ENCODE measurements at places on chromosomes 6 and 20.

DNA sequence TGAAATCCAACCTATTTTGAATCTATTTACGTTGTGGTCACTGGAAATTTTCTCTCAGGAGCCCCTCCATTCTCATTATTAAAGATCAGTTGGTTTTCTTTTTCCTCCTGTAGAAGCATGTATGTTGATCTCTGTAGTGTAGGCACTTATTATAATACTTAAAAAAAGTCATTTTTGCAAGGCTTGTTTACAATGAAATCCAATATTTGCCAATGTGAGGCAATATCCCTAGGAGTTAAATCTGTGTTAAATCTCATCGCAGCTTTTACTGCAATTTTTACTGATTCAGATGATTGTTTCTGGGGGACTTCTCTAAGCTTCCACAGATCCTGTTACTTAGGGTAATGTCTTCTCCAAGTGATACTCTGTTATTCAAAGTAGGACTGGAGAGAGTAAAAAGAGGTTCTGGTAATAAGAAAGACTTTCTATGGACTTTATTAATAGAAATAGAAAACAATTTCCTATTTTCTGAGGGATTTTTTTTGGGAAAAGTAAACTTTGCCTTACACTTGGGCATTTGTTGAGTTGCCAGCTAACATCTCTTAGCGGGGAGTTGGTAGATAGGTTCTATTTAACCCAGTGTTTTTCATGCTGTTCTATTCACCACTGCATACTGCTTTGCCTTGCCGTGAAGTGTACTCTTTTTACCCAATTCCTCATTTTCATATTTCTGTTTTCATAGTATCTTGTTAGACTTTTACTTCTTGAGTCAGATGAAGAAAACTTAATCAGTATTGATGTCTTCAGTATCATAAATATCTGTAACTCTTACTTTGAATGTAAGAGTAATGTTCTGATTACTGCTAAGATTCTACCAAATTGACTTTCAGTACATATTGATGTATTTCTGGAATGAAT is 48.6 kb downstream of the CDKAL1 start:
- DNase-seq: no peak

DNA sequence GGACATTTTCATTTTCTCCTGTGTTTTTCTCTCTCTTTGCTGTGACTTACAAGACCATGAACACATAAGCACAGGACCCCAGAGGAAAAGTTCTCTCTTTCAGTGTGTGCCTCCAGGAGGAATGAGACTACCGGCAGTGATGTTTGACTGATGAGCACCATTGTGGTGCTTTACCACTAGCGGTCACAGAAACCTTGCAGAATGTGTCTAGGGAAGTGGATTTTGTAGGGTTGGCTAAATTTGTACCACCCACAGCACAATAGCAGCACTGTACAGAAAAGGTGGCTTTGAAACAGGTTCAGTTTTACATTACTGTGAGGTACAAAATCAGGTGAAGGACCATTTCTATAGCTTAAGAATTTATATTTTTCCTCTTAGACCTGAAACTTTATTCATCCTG is 301.9 kb upstream of the SUPT3H start:
- no peak for DNase-seq

DNA sequence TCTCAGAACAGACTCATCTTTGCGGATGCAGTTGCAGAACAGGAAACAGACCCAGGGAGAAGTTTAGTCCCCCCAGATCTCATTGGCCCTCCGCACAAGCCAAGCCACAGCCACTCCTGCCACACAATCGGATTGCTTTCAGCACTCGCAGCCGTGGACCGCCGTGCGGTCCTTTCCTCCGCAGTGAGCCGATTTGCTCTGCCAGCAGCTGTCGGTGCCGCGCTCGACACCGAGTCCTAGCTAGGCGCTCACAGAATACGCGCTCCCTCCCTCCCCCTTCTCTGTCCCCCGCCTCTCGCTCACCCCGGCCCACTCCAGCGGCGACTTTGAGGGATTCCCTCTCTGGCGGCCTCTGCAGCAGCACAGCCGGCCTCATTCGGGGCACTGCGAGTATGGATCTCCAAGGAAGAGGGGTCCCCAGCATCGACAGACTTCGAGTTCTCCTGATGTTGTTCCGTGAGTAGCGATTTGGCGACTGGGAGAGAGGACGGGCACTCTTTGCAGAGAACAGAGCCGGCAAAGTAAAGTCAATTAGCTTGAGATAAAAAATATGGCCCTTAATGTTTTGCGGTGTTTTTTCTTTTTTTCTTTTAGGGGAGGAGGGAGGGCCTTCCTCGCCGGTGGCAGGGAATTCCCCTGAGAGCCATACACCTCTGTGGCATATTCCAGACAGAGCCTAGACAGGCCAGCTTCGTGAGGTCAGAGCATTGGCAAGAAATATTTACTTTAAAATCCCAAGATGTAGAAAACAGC is at the start of gene LAMP5:
TSS of gene LAMP5 (plus strand) at position 130 of the 753 bp plus-strand sequence. CDS start at position 393, 263 bp downstream.
- no peak for DNase-seq

DNA sequence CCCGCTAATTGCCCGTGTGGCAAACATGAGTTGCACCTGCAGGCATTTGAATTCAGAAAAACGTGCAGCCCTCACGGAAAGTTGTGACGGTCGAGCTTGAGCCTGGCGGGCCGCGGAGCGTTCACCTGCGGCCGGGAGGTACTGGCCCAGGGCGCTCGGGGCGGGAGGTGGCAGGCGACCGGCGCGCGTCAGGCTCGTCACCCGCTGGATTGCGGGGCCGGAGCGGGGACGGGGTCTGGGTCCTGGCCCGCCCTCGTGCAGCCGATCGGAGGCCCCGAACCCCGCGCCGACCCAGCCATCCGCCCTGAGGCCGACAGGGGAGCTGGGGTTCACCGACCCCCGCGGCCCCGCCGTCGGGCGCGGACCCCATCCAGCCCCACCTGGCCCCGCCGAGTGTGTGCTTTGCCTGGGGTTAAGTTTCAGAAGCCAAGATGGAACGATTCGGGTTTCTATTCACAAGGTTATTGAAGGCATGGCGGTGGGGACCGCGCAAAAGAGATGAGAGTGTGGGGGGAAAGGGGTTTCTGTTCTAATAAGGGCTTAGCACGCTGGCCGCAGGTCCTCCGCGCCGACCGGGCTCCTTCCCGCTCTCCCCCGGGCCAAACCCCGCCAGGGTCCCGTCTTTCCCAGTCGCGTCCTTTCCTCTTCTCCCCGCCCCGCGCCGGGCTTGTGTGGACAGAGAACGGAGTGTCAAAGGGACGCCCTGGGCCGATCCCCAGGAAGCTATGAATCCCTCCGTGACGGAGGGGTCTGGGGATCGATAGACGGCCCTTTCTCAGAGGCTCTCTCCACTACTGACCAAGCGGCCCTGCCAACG is 1.6 kb upstream of the HEY2 start:
- DNase-seq: no peak

DNA sequence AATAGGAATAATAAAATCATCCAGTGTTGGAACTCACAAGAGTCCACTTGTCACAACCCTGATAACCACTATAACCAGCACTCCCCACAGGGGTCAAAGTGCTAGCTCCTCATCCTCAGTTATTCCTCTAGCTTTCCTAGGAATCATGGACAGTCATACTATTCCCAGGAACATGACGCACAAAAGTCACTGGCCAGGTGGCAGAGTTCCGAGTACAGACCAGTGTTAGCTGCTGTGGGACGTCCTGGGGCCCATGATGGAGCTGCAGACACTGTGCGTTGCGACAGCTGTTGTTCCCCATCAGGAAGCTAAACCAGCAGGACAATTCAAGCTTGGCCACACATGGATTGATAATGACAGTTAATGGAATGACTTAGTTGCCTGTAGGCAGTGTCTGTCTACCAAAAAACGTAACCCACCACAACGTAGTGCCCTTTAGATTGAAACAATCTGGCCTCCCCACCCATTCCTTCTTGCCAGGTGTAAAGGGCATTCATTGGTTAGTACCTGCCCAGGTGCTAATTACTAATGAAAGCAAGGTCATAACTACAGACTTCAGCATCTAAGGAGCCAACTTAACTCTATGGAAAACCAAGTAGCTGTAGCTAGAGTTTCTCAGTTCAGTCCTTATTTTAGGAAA is 17.4 kb downstream of the EZR start:
- DNase-seq: no peak

- no peak for DNase-seq
Observed at GRCh38 chr6:151723152-151723551, 84.3 kb upstream of the ESR1 start.

DNA sequence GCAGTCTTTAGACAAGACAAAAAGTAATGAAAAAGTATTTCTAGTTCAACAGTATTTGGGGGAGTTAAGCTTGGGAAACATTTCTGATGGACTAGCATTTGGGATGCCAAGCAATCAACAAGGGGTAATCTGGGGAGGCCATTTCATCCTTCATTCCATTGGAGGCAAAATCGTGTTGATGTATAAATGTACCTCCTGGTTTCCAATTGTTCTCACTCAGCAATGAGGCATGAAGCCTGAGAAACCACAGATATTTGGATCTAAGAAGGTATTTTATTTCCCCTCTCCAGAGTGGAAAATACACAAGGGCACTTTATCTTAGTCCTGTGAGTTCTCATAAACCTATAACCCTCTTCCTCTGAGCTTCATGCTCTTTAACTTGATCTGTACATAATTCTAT is 68.2 kb downstream of the TBX18 start:
- DNase-seq: no peak

- no peak for DNase-seq
Observed at GRCh38 chr6:40897390-40898003, 141.5 kb downstream of the UNC5CL start.
